CD14-positive monocyte (primary cell): ENCODE measurements at places on chromosomes 1 and 21.

DNA sequence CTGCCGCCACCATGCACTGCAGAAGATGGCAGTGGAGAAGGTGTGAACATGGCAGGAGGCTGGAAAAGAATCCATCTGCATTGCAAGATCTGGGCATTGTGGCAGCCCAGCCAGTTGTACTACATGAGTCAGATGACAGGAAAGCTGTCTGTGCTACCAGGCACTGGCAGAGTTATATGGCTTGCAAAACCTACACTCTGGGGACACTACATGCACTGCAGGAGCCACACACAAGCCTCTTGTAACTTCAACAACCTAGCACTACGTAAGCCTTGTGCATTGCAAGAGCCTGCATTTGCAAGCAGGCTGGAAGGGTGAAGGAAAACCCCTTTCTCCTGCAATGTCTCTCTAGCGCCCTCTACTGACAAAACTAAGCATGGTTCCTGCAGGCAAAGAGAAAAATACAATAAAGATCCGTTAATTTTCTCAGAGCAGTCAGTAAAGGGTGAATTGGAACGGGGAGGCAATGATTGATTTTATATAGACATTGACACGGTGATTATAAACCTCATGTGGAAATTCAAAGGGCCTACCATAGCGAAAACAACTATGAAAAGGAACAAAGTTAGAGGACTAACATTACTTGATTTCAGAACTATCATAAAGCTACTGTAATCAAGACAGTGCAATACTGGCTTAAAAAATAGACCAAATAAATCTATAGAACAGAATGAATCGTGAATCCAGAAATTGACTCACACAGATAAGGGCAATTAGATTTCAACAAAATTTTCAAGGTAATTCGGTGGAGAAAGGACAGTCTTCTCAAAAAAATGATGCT, 26.2 kb upstream of the DYNLT5 start:
- peak; percentile 72 for DNase-seq

DNA sequence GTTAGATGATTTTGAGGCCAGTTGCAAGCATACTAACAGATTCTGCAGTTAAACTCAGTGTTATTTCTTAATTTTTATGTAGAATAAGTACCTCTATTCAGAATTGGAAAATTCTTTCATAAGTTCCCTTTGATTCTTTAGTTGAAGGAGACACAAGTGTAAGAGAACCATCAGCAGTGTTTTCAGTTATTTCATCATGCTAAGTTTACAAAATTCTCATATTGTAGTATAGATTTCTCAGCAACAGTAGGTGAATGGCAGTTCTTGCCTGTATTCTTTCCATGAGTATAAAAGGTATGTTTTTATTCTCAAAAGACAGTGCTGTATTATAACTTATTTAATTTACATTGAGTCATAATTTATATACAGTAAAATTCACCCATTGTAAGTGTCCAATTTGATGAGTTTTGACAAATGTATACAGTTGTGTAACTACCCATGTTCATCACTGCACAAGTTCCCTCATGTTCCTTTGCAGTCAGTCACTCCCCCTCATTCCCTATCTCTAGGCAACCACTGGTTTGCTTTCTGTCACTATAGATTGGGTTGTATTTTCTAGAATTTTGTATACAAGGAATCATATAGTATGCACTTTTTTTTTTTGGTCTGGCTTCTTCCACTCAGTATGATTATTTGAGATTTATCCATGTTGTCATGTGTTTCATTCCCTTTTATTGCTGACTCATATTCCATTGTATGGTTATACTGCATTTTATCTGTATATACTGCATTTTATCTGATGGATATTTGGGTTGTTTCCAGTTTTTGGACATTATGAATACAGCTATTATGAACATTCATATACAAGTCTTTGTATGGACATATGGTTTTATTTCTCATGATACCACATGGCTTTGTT, 3.9 kb downstream of the RPS6KC1 start:
- no peak for DNase-seq

GRCh38 chr1:191530928-191531327, 627.3 kb upstream of the RGS18 start:
- no peak for DNase-seq

DNA sequence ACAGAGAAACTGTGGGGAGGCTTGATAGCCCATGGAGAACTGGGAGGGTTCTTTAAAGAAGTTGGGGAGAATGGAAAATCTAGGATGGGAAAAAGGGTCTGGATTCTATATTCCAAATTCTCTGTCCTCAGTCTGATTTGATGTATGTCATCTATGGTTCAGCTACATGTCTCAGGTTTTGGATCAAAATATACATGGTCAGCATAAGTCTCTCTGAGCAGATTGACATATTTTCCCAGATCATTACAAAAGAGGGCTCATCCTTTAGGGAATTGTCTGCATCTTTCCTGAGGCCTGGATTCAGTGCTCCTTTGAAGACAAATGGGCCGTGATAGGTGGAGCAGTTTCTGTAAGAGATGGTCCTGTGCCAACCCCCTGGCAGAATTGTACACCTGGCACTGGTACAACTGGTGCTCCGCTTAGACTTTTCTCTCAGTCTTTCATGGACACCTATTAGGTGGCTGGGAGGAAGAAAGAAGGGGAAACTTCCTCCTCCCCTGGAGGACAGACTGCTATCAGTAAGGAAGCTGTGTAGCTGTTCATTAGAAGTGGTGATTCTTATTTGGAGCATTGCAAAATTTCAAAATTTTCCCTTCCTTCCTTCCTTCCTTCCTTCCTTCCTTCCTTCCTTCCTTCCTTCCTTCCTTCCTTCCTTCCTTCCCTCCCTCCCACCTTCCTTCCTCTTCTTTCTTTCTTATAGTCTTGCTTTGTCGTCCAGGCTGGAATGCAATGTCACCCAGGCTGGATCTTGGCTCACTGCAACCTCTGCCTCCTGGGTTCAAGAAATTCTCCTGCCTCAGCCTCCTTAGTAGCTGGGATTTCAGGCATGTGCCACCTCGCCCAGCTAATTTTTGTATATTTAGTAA, 26.1 kb upstream of the RGL1 start:
- DNase-seq = no peak

DNA sequence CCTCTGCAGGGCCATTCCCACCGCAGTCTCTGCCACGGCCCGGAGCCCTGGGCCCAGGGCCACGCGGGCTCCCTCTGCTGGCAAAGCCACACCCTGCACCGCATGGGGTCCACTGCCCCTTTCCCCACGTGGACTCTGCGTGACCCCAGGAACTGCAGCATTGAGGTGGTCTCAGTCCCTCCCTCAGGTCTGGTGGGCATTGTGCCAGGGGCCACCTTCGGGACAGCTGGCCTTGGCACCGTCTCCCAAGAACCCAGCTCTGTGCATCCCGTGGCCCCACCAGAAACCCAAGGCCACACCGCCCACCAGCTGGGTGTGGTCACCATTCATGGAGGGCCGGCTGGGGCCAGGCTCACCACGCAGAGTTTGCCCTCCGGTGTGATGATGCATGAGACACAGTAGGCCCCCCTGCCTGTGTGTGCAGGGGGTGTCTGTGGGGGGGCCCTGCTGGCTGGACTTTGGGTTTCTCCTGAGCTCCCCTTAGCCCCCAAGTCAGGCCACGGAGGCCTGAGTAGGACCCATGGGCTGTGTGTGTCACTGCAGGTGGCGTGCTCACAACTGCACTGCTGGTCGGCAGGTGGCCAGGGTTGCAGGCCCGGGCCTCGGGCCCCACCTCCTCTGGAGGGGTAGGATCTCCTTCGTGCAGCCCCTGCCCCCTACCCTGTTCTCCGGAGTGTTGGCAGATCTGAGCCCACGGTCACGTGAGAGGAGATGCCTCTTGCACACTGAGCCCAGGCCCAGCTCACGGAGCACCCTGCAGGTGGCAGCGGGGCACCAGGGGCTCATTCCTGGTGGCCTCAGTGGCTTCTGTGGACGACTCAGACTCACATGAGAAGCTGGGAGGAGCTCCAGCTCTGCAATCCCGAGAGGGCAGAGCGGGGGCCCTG, 5.8 kb downstream of the VWA1 start:
- peak; percentile 36 for DNase-seq

DNA sequence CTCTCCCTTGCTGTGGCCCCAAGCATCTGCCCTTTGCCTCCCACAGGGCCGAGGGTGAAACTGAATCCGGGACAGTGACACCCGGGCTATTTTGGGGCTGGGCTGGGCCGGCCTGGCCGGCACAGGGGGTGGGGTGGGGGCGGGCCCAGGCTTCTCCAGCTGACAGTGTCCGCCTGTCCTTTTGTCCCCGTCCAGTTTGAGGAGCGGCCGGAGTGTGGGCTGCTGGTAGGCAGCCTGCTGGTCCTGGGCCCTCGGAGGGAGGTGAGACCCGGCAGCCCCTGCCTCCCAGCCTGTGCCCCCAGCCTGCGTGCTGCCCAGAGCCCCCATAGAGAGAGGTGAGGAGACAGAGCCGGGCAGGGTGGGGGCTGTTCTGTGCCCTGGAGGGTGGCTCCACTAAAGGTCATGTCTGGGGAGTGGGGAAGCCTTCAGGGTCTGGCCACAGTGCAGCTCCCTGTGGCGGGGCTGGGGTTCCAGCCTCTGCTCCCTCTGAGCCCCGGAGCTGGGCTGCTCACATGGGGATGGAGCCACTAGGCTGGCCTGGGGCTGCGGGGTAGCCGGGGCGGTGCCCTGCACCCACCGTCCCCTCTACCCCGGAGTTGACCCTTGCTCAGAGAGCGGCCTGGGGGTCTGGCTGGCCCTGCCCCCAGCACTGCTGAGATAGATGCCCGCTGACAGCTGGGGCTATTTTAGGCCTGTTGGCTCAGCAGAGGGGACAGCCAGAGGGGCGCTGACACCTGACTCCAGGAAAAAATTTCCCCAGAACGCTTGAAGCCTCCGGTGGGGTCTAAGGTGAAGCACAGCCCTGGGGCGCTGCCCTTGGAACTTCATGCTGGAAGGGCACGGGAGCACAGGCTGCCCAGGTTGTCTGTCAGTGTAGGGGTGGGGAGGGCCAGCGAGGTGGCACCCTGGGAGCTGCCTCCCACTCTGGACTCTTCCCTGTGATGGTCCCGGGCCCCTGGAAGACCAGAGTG, at the start of gene OBSCN:
Gene OBSCN (plus strand): TSS at position 194 of the 971 bp plus-strand sequence. CDS start 3,740 bp downstream, outside the sequence.
- no peak for DNase-seq

DNA sequence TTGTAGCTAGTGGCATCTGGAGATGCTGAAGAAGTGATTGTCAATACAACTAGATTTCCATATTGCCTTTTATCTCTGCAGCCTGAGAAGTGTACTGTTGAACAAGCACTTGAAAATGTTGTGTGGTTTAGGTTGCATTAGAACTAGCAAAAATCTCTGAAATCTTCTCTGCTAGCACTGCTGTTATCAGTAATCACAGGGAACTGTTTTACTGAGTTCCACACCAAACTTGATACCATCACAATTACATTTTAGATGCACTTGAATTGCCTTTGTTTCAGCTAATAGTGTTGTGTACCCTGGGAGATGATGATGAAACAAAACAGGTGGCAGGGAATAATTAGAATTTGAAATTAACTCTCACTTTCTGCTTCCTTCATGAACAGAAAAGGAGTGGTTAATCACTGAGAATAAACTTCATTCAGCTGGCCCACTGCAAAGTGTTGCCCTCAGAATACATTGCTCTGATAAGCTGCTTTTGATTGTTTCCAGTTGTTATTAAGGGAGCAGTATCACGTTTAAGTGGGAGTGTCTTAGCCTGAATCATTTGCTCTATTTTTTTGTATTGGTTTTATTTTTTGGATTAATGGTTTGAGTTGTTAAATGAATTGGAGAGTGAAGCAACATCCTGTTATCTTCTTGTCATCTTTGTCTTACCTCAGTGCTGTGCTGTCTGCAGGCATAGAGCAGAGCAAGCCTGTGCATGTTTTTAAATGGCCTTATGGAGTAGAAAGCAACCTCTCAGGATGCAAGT, 13.0 kb downstream of the FAM20B start:
- no peak for DNase-seq

- no peak for DNase-seq
Measured at GRCh38 chr1:94385308-94385929, 32.8 kb upstream of the ABCD3 start.
